NCI-H187 (cell line): ENCODE measurements at places on chromosomes 7 and 10.
A peak's percentile ranks its signal among the peaks of the same experiment; 100 is the strongest.

DNA sequence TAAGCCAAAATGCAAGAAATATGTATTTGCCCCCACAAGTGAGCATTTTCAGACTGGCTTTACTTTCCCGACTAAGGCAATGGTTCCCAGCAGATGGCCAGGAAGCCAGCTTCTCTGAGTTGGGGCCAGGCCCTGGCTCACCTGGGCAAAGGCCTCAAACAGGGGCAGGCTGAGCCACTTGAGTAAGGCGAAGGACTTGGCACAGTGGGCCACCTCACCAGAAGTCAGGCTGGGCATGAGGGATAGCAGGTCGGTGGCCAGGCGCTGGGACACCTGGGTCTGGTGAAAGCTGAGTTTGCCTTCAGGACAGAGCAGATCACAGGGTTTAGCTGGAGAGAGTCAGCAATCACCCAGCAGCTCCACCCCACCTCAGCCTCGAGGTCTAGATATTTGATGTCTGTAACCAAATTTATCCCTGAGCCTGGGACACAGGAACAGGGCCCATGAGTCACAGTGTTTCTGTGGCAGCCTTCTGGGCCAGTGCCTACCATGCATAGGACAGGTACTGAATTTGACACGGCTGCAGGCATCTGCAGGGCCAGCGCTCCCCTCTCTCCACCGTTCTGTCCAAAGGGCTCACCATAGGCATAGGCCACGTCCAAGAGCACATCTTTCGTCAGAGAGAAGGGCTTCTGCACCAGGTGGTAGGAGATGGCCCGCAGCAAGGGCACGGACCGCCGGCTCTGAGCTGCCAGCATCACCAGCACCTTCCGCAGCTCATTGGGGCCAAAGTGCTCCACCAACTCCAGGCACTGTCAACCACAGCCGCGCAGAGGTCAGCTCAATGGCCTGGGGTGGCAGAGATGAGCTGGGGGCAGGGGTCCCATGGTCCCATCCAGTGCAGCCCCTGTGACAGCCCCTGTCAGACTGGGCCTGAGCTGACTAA is 7.3 kb downstream of the TBRG4 start:
- DNase-seq = no peak

- DNase-seq = peak; percentile 34
These were observed 176.0 kb upstream of the MYO3A start for GRCh38 chr10:25758041-25758457.

- DNase-seq = no peak
These were observed 10.4 kb downstream of the CNNM1 start for GRCh38 chr10:99339563-99340047.

- no peak for DNase-seq
These were observed 84.1 kb downstream of the NKX6-2 start for GRCh38 chr10:132701846-132702190.

DNA sequence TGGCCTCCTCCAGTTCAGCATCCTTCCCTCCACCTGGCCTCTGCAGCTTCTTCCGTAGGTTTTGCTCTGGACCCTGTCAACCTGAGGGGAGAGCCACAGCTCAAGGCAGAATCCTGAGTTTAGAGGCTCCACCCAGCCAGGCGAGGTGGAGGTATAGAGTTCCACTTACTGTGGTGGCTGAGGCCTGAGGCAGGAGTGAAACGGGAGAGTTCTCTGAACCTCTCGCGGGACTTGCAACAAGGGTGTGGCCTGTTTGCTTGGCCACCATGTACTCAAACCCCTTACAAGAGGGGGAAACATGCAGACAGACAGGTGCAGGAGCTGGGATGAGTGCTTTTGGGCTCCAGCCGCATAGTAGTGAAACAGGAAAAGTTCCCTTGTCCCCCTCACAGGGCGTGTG is 154.0 kb upstream of the C7orf33 start:
- no peak for DNase-seq

GRCh38 chr10:58565271-58565670 is 52.6 kb downstream of the BICC1 start:
- DNase-seq = no peak

- DNase-seq = peak; percentile 81
These were observed 40.0 kb downstream of the ETV1 start for GRCh38 chr7:13949445-13949844.

DNA sequence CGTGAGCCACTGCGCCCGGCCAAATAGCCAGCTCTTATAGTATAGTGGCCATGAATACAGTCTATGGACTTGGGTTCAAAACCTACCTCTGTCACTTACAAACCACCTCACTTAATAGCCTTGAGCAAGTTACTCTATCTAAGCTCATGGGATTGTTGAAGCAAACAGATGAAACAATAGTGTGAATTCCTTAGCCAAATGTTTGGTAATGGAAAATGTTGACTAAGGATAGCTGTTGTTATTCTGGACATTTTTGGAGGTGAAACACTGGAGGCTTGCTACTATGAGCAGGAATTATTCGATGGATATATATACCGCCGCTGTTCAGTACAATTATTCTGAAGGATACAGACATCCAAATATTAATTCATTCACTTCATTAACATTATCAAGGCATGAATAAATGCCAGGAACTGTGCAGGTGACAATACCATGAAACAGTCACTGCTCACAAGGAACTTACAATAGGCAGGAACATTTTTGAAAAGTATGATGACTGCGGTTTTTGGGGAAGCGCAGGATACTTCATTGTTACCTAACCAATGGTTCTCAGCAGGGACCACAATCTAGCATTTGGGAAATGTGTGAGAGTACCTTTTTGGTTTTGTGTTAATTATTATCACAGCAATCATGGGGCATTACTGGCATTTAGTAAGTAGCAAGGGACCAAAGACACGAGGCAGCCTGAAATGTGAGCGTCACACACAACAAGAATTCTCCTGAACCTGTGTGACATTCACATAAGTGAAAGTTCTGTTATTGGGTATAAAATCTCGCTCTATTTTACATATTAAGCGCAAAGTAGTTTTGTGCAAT is 55.7 kb downstream of the CUBN start:
- no peak for DNase-seq

DNA sequence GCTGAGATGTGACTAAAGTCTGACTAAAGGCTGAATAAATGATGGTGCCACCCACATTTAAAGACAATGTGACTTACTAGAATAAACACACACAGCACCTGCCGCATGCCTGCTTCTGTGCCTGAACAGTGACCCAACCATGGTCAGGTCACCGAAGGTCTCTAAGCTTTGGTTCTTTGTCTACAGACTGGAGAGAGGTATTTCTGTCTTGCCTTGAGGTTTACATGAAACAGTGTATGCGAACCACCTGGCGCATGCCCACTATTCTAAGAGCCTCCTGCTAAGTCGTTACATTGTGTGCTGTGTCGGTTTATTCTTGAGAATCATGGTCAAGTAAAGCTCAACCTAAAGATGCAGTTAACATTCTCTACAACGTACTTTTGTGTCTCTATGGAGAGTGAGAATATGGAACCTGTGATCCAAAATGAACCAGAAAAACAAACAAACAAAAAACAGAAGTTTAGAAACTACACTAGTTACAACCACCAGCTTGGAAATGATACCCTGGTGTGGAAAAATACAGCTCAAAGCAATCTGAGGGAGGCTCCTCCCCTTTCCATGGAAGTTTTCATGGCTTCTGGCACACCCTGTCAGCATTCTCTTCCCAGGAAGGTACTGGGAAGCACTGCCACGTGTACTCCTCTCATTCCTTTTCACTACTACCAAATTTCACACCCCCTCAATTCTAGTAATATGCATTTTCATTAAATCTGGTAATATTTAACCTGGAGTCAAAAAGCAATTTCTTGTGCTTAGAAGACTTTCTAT is 40.0 kb downstream of the VOPP1 start:
- DNase-seq = no peak

DNA sequence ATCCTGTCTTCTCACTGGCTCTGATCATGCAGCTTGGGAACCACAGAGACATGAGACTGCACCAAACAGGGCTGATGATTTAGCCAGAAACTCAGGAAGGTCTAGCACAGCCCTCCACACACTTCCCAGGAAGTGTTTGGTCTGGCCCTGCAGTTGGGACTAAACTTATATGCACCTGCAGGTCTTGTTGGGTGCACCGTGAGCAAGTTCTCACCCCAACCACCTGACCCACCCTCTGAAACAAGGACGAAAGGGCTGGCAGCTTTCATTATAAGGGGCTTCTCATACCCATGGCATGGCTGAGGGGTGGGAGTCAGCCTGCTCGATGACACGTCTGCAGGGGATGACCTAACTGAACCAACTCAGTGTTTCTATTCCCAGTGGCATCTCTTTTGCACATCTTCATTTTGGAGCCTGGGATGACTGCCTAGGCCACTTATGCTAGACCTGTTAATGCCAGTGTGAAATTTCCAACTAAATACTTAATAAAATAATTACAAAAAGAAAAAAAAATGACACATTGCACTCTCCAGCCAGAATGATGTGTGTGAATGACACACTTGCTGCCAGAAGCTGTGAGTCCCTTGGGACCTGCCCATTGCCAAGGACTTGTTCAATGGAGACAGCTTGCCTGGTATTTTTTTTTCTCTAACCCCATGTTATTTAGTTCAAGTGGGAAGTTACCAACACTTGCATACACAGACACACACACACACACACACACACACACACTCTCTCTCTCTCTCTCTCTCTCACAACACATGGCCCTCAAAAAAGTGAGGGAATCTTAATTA is 102.6 kb downstream of the NEURL1 start:
- no peak for DNase-seq

DNA sequence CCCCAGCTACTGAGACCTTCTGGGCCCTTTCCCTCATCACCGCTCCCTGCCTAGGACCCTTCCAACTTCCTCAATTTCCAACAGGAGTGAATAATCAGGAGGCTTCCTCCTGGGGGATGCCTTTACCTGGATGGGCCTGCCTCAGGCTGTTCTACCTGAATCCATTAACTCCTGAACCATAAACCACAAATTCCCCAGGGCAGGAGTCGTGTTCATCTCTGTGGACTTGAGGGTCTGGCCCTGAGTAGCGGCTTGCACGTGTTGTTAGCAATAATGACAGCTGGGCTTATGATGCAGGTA is 105.1 kb upstream of the GPR26 start:
- DNase-seq = no peak
